ENCODE measurements at places on chromosomes 13 and 19. TPM values are rescaled to one million over a fixed set of nuclear protein-coding genes. Genes with fewer than 3 reads are reported as not detected.

- no peaks in the 10 kb centered on the region for H3K36me3 ChIP-seq
- H3K27me3 ChIP-seq, result no peaks in the 10 kb centered on the region
- H3K4me3 ChIP-seq, result no peak overlapping the region
- DNase-seq, result no peak
- no peaks in the 10 kb centered on the region for H3K4me1 ChIP-seq
These were observed 9.5 kb upstream of the INSL3 start for GRCh38 chr19:17830567-17831418.

DNA sequence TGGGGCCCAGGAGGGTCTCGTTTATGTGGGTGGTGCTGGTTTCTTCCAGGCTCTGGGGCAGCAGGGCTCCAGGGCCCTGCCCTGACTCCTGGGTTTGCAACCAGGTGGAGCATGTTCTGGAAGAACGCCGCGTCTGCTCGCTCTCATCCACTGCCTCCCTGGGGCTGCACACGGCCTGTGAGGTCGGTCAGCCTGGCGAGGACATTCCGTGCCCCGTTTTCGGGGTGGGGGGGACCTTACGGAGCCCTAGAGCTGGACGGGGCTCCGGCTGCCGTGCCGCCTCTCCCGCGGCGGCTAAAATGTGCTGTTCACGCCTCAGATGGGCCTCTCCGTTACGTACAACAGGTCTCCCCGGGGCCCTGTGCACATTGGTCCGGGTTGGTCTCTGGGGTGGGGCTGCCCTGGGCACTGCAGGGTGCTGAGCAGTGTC, 3.3 kb downstream of the GNA11 start:
- no peak for DNase-seq
- no peaks in the 10 kb centered on the region for H3K36me3 ChIP-seq
- no peak overlapping the region for H3K4me3 ChIP-seq
- peak overlapping the region; percentile 83 for H3K27ac ChIP-seq
- peaks cover 63% of the 10 kb centered on the region for H3K4me1 ChIP-seq

The SERPINE3 gene
- not detected for total RNA-seq

- H3K27me3 ChIP-seq, result no peaks in the 10 kb centered on the region
- no peaks in the 10 kb centered on the region for H3K4me1 ChIP-seq
- H3K36me3 ChIP-seq, result no peaks in the 10 kb centered on the region
These were observed 10.8 kb downstream of the IGFL3 start for GRCh38 chr19:46113726-46114125.

The CNN2 gene
- total RNA-seq, result 79.1 TPM

- H3K27me3 ChIP-seq, result no peaks in the 10 kb centered on the region
- no peak for DNase-seq
- peaks cover 28% of the 10 kb centered on the region for H3K36me3 ChIP-seq
- no peaks in the 10 kb centered on the region for H3K4me1 ChIP-seq
- H3K4me3 ChIP-seq, result no peak overlapping the region
These were observed 8.7 kb downstream of the IQCN start for GRCh38 chr19:18265582-18265981.

- peak overlapping the region; percentile 75 for H3K4me3 ChIP-seq
- peak; percentile 78 for DNase-seq
- peak overlapping the region; percentile 85 for H3K27ac ChIP-seq
- peaks cover 18% of the 10 kb centered on the region for H3K4me1 ChIP-seq
These were observed 626 bp upstream of the BCL3 start for GRCh38 chr19:44747739-44748425.

DNA sequence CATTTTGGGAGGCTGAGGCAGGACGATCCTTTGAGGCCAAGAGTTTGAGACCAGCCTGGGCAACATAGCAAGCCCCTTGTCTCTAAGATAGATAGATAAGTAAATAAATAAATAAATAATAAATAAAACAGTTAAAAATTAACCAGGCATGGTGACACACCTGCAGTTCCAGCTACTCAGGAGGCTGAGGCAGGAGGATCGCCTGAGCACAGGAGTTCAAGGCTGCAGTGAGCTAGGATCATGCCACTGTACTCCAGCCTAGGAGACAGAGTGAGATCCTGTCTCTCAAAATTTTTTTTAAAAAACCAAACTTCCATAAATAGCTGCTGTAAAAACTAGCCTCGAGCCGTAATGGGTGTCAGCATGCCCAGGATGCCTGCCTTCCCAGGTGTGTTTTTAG, 14.4 kb upstream of the NAXD start:
- H3K4me1 ChIP-seq, result no peaks in the 10 kb centered on the region
- no peak overlapping the region for H3K4me3 ChIP-seq
- no peak for DNase-seq
- no peaks in the 10 kb centered on the region for H3K27me3 ChIP-seq
- no peak overlapping the region for H3K27ac ChIP-seq

Data from ascending aorta (tissue), 2 donors.